ENCODE measurements at places on chromosomes 12 and 14.

GRCh38 chr12:52165096-52165855, 26.5 kb downstream of the KRT80 start:
- DNase-seq, result no peak

GRCh38 chr12:42362647-42363260, 36.8 kb downstream of the PPHLN1 start:
- DNase-seq, result no peak

DNA sequence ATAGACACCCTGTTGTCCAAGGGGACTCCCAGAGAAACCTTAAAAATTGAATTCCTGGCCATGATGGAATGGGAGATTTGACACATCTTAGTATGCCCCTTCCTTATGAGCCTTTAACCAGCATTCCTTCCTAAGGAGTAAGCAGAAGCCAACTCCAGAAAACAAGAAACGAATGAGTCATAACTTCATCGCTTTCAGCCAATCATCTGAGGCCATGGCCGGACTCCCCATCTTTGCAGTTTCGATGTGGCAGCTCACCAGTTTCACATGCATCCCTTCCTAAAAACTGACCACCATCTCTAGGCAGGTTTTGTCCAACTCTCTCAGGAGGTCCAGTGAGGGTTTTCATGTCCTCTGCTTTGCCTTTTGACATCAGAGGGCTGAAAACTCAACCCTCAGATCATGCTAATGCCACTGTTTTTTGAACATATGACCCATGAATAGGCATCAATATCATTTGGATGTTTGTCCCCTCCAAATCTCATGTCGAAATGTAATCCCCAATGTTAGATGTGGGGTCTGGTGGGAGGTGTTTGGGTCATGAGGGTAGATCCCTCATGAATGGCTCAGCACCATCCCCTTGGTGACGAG, 19.9 kb downstream of the DAAM1 start:
- DNase-seq, result no peak

GRCh38 chr12:56308714-56309113, 7.1 kb downstream of the CNPY2 start:
- DNase-seq, result no peak

DNA sequence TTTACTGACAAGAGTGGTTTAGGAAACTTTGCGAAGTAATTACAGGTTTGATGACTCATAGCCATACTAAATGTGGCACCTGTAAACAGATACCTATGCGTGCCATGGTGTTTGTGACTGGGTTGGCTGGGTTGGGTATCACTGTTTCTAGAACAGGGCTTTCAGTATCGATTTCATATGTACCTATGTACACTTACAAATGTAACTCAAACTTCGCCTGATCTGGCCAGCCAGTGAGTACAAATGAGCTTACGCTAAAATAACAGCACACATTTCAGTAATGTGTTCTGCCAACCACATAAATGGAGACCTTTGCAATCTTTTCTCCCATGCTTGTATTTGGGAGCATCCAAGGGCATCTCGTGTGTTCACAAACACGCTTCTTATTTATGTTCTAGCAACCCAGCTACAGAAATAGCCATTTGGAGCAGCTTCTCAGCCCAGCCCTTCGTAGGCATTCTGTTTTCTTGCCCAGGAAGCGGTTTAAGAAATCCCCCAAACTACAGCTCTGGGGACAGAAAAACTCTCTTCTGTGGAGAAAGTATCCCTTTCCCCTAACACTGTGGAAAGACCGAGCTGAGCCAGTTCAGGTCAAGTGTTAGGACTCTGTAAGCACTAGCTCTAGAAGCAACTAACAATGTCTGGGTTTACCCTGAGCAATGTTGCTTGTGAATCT, 42.3 kb upstream of the MDM1 start:
- no peak for DNase-seq

DNA sequence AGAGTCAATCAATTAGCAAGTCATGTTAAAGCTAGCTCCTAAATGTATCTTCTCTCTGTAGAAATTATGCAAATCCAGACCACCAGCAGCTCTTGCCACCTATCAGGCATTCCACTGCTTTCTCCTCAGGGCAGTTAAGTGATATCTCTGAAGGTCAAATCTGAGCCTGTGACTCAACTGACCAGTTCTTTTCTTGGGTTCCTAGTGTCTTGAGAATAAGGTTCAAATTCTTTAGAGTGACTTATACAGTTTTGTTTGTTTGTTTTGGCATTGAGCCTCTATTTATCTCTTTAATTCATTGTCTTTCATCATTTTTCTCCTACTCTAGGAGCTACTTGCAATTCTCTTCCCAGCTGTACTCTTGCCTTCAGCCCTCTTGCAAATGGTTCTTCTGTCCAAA, 2.5 kb upstream of the LRIG3 start:
- no peak for DNase-seq

GRCh38 chr14:29643433-29644211, 284.0 kb downstream of the PRKD1 start:
- no peak for DNase-seq

GRCh38 chr12:64909124-64909523, 84.7 kb downstream of the TBC1D30 start:
- DNase-seq, result no peak

GRCh38 chr12:72313806-72314205, 41.6 kb downstream of the TRHDE start:
- DNase-seq, result no peak

- DNase-seq, result no peak
Measured at GRCh38 chr12:69512820-69513219, 42.6 kb downstream of the FRS2 start.

GRCh38 chr12:103901518-103902173, 28.6 kb upstream of the HSP90B1 start:
- no peak for DNase-seq

- DNase-seq, result no peak
Measured at GRCh38 chr14:35829449-35829848, 3.3 kb downstream of the BRMS1L start.

DNA sequence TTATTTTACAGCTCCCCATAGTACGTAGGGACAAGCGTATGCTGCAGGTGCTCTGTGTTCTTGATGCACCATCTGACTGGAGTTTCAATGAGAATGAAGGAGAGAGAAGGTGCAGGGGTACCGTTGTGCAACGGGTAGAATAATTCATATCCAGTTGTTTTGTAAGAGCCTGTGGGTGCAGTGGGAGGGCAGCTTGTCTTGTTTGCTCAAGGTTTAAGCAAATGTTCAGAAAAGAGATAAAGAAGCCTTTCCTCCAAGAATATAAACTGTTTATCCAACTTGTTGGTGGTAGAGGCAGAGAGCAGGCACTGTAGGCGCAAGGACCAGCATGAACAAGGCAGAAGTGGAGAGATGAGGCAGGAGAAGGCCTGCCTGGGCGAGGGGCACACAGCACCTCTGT, 64.2 kb downstream of the ADCK1 start:
- DNase-seq, result no peak

GRCh38 chr14:73752297-73752992, 38.3 kb upstream of the PNMA1 start:
- peak; percentile 48 for DNase-seq

DNA sequence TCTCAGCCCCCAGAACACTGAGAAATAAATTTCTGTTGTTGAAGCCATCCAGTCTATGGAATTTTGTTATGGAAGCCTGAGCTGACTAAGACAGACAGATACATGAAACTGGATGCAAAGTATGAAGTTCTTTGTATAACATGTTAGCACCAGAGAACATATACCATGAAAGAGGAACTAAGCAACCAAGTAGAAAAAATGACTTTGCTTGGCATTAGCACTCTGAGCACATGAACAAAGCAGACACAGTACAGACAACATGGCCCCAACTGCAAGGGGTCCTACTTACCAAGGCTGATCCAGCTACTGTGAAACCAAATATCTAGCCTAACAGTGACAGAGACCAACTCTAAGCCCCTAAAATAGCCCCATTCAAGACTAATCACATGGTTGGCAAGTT, 13.8 kb downstream of the EXOC5 start:
- no peak for DNase-seq
